AG04450 (cell line): ENCODE measurements at places on chromosomes 1 and 21.

- no peak for DNase-seq
Observed at GRCh38 chr1:65175171-65176055, 27.4 kb downstream of the AK4 start.

- DNase-seq, result no peak
Observed at GRCh38 chr1:40371707-40372258, 1.7 kb upstream of the SMAP2 start.

GRCh38 chr1:1037366-1038327 is 17.7 kb downstream of the AGRN start:
- no peak for DNase-seq

GRCh38 chr1:93531193-93531592 is 83.3 kb downstream of the FNBP1L start:
- no peak for DNase-seq

GRCh38 chr21:29448766-29449165 is 150.0 kb downstream of the BACH1 start:
- DNase-seq, result no peak

- DNase-seq, result no peak
Observed at GRCh38 chr1:169509354-169509753, 23.6 kb upstream of the SLC19A2 start.

DNA sequence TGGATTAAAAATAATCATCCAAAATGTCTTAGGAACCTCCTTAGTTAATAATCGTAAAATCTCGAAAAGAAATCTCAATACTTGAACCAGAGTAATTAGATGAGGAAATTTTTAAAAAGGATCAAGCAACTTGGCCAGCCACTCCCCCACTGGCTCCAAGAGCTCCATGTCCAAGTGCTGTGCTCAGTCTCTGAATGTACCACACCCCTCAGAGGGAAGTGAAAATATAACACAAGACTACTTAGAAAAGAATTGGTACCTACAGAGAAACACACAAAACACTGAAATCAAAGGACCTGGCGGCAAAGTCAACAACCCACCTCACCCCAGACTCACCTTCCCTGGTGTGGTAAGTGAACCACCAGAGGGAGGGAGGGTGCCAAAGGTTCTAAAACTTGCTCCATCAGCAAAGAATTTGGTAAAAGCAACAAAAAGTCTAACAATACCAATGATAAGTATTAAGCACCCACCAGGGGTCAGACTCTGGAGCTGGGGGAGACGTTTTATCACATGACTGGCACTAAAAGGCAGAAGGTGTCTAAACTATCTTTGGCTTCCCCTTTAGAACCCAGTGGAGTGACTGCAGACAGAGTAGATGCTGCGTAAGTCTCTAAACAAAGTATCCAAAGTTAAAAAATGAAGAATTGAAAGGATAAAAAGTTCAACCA is 14.0 kb downstream of the LBR start:
- no peak for DNase-seq

DNA sequence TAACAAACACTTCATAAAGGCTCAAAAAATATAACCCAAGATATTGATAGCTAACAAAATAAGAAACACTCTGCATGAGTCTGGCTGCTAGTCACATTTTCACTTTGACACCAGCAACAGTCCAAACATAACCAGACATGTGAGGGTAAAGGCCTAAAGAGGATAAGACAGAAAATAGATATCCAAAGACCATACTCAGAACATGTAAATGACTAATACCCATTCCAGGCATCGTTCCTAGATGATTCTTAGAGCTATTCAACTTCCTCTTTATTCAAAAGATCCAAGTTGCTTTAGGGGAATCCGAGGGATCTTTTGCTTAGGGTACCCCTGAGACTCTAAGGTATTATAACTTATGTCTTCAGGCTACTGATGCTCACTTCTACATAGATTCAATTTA is 5.1 kb downstream of the COL24A1 start:
- DNase-seq, result peak; percentile 37

GRCh38 chr1:152313970-152314369 is 11.1 kb downstream of the FLG start:
- no peak for DNase-seq

- no peak for DNase-seq
Observed at GRCh38 chr1:231887866-231888265, 261.3 kb downstream of the DISC1 start.

DNA sequence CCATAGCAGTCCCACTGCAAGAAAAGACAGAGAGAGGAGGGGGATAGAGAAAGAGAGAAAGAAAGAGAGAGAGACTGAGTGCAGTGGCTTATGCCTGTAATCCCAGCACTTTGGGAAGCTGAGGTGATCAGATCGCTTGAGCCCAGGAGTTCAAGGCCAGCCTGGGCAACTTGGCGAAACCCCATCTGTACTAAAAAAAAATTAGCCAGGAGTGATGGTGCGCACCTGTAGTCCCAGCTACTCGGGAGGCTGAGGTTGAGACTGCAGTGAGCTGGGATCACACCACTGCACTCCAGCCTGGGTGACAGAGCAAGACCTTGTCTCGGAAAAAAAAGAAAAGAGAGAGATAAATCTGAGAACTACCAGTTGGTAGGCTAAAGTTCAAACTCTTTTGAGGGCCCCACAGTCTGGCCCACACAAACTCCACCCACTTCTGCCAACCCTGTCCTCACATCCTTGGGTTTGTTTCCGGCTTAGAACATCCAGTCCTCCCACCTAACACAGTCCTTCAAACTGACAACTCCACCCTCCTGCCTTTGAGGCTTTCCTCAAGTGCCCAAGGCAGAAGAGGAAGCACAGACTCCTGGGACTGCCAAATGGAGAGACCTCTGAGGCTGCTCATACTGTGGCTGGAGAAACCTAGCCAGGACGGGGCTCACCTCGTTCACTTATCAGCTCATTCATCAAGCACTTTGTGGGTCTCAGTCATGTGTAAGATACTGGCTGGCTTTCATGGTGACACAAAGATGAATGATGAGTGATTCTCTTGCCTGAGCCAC is 20.1 kb downstream of the TFAP2E start:
- no peak for DNase-seq

DNA sequence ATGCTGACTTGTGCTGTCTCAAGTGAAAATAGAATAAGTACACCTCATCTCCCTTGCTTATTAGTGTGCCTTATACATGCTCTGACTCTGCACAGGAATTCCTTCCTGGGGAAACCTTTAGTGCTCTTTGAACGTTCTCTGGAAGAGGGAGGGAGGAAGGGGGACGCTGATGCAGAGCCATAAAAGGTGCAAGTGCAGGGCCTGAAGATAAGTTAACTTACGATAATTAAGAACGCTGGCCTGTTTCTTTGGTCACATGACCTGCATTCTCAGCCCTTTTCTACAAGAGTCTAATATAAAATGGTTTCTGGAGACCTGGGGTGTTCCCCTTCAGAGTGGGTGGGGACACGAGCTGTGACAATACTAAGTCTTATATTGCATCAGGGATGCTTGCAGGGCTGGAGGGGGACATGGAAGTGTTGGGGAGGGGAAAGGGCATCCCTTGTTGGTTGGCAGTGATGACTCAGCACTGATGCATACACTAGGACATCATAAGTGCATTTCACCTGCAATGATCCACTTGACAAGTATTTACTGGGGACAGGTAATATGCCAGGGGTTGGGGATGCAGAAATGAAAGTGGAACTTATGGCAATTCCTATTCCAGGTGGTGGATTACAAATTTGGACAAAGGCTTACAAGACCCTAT is 26.3 kb upstream of the KIAA0040 start:
- DNase-seq, result no peak

DNA sequence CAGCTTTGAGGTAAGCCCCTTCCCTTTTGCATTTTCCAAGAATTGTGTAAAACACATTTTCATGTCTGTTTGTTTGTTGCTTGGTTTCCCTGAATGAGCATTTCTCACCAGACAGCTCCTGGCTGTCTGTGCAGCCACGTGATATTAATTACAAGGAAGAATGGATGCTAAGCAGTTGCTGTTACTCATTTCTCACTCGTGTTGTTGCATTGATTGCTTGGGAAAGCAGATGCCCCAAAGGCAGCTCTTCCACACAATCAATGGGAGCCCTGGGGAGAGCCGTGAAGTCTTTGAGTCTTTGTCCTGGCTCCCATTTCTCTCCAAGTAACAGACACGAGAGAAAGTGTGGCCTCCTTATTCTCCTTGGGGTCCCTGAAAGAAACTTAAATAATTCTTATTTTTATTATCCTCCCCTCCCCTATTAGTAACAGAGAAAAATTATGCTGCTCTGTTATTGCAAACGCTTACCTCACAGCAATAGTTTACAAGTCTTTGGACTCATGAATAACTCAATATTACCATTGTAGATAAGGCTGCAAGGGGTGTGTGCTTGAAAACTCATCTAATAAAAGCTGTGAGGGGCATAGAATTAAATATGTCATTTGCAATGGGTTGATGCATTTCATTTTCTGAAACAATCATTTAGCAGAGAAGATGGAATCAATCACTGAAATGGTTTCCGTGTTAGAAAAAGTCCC is 127.7 kb upstream of the CAMK1G start:
- DNase-seq, result no peak

- DNase-seq, result peak; percentile 39
Observed at GRCh38 chr1:181062836-181063428, 25.6 kb upstream of the IER5 start.

DNA sequence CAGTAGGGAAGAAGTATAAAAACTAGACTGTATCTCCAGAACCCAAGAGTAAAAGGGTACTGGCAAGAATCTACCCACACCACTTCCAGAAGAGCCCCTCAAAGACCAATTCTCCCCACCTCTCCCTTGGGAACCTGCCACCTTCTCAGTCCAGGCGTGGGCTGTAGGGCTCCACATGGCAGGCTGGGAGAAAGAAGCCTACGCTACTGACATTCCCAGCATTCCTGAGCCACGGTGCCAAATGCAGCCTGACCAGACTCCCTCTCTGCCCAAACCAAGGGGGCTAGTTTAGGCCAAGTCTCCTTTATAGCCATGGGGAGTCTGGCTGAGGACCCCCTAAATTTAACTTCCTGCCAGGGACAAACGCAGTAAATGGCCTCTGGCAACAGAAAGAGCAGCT is 2.0 kb downstream of the UBE2Q1 start:
- DNase-seq, result no peak

DNA sequence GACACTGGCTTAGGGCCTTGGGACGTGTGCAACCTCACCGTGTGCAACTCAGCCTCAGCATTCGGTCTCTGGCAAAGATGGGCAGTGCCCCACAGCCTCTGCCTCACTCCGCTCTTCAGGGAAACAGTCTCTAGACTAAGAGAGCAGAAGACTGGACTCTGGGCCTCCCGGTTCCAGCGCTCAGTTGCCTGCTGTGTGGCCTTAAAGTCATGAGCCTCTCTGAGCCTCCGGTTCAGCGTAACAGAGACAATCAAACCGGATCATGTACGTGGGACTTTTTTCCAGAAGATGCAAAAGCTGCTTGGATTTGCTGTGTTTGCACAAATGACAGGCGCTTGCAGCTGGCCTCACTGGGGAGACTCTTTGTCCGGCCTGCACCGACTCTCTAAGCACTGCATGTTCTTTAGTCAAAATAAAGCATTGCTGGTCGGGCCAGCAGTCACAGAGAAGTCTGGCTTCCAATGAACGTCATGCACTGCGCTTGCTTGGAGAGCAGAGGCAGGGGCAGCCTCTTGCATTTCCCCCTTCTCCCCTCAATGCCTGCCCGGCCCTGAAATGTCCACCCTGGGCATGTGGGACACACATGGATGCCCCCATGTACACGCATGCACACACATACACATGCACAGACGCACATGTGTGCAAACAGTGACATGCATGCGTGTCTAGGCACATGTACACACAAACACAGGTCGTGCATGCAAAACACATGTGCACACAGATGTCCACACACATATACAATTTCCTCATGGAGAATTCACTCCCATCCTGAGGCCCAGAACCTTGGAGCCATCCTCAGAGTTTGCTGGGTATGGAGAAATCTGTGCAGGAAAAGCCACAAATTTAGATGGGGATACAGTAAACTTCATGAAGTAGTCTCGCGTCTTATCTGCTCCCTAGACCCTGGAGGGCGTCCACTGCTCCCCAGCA is 152.4 kb downstream of the PRDM16 start:
- DNase-seq, result no peak

GRCh38 chr21:10425856-10426255 is 95.5 kb upstream of the TPTE start:
- no peak for DNase-seq

DNA sequence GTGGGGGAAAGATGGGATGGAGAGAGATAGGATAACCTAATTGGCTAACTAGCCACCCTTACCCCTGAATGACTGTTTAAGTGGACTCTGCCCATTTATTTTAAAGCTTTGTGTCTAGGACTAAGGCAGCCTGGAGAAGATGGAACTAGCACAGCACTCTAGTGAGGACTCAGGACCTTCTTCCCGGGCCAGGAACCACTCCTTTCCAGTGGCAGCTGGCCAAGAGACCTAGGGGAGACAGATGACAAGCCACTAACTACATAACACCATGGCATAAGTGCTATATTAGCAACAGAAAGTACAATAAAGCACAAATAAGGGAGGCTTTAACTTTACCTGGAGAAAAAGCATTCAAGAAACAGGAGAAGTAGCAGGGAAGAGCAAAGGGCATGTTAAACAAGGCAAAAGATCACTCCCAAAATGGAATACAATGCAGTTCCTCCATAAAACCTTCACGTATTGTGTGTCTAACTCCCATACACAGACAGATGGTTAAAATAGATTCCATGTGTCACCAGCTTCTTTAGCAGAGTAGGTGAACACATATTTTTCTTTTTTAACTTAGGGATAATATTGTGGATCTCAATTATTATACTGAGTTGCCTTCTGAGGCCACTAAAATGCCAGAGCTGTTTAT is 20.6 kb downstream of the CLCA1 start:
- DNase-seq, result no peak

DNA sequence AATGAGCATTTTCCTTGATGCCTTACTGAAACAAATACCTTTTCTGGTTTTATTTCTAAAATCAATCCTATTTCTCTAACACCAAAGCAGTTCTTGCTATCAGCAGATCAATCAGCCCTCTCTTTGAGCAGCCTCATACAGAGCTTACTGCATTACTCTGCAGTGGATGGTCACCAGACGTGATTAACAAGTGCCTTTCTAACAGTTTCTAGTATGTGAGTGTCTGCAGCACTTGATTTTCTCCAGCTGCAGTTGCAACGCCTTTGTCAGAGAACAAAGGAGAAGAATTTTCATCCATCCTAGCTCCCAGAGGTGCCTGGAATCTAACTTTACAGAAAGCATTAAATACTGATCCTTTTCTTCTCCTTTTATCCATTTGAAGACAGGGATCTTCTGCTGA is 177.3 kb upstream of the SGIP1 start:
- DNase-seq, result no peak

DNA sequence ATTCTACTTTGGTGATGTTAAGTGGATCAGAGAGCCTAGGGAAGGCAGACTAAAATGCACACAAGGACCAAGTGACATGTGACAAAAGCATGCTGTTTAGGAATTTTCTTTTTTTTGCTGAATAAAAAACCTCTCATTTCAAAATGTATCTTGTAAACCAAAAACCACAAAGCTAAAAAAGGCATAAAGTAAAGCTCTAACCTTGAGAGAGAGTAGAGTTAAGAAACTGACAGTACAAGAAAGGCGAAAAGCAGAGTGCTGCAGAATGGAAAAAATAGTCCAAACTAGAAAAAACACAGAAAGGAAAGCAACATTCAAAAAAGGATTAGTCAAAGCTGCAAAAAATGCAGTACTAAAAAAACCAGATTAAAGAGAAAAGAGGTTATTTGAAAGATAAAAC is 76.5 kb downstream of the EPS15 start:
- no peak for DNase-seq
